ENCODE measurements at places on chromosomes 13 and 19.

DNA sequence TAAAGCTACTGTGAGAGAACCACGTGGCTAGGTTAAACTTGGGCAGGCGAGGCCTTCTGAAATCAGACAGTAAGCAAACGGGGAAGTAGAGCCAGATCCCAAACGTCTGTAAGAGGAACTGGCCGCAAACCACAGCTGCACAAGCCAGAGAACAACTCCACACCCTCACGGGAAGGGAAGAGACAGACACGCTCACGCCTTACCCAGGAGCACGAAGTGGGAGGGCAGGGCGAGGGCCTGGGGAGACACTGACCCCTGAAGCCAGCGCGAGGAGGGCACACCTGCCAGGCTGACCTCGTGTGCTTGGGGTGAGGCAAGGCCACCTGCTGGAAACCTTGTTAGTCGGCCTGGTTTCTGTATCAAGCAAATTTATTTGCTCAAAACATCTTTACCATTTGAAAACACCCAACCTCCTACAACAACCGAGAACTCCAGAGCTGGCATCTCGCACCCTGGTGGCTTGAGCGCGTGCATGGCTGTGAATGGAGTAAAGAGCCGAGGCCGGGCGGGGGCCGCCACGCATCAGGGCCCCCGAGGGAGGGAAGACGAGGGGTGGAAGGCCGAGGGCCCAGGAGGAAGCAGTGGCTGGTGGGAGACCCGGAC lies 7.3 kb downstream of the POLR2E start:
- DNase-seq, result no peak

- DNase-seq, result no peak
These were observed 34.9 kb upstream of the FXYD3 start for GRCh38 chr19:35080613-35081170.

DNA sequence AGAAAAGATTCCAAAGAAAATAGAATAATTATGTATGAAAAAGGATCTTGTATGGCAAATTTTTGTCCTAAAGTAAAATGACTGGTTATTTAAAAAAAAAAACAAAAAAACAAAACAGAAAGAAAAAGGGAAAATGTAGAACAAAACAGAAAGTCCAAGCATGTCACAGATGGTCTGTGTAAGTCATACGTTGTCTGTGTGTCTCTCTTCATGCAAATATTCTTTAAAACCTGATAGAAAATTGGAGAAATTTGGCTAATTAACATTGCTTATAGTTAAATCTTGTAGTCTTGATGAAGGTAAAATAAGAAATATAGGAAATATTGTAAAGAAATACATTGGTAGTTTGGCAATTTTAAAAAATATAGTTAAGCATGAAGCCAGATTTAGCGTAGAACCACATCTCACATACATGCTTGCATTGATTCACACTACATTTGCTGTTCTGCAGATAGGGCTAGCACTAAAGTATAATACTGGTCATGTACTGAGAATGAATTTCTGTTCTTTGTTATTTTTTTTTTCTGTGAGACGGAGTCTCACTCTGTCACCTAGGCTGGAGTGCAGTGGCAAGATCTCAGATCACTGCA lies 58.4 kb downstream of the SPRYD7 start:
- no peak for DNase-seq

- no peak for DNase-seq
These were observed 1192.2 kb downstream of the UQCRFS1 start for GRCh38 chr19:28020619-28021258.

GRCh38 chr13:85806553-85807175 lies 7.4 kb upstream of the SLITRK6 start:
- no peak for DNase-seq

- no peak for DNase-seq
These were observed 1.9 kb downstream of the ZNF628 start for GRCh38 chr19:55478364-55478763.

DNA sequence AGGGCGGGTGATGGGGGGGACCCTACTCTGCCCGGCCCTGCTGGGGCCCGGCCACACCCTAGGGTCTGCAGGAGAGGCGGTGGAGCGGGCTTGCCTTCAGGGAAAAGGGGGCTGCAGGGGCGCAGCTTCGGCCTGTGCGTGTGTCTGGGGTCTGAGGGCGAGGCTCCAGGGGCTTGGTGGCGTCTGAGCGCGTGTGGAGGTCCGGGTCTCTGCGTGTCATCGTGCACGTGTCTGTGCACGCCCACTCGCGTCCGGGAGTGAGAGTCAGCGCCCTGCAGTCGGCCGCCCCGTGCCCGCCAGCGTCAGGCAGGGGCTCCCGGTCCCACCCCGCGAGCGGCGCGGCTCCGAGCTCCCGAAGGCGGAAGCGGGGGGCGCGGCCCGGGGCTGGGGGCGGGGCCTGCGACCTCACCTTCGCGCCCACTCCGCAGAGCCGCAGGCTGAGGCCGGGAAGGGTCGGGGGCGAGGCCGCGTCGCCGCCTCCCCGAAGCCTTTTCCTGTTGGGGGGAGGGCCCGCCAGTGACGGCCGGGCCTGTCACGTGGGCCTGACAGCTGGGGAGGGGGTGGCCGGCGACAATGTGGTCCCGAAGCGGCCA lies at the start of gene ARHGAP45:
ARHGAP45 (plus strand) TSS at position 420 of the 593 bp plus-strand sequence. CDS start 239 bp downstream, outside the sequence.
- no peak for DNase-seq

DNA sequence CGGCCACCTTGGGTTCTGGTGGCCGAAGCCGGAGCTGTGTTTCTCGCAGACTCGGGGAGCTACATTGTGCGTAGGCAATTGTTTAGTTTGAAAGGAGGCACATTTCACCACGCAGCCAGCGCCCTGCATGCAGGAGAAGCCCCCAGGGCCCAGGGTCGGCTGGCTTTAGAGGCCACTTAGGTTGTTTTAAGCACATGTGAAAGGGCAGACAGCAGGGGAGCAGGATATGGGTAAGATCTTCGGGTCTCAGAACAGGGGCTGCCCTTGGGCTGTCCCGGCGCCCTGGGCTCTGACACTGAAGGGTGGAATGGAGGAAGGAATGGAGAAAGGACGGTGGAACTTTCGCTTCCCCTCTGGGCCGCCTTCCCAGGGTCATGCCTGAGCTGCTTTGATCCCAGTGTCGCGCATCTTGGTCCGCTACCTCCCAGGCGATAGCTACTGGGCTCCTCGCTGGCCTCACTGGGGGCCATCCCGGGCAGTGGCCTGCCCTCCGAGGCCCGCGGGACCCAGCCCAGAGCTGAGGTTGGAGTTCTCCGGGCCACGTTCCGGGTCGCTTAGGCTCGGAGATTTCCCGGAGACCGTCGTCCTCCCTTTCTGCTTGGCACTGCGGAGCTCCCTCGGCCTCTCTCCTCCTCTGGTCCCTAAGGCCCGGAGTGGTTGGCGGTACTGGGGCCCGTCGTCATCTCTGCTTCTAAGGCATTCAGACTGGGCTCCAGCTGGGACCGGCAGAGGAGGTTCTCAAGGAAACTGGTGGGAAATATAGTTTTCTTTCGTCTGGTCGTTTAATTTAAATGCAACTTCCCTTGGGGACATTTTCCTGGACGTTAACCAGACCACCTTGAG lies 4.3 kb upstream of the POU4F1 start:
- DNase-seq, result no peak

DNA sequence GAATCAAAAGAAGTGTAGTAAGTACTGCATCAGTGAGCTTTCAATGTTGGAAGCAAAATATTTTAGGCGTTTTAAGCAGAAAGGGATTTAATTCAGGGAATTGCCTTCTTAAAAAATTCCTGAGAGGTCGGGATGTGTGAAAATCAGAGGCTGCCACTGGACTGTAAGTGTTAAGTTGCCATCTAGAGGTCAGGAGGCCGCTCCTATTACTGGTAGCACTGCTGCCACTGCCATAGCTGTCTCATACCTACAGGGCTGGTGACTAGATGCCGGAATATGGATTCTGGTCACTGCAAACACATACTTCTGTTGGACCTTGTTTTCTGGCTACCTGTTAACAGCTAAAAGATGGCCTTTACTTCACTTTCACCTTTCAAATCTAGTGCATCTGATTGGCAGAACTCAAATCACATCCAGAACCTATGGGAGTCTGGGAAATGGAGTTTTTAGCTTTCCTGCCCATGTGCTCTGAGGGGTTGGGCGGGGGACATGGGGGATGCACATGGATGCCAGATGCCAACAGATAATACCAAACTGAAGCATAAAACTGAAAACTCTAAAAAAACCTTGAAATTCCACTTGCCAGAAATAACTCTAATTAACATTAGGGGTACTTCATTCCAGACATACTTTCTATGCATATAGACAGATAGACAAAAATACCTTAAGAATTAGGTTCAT lies 29.8 kb downstream of the DGKH start:
- DNase-seq, result no peak

GRCh38 chr19:41445575-41445974 lies 2.6 kb downstream of the ERICH4 start:
- DNase-seq, result no peak

GRCh38 chr13:106709522-106709921 lies 141.6 kb upstream of the ARGLU1 start:
- DNase-seq, result no peak

DNA sequence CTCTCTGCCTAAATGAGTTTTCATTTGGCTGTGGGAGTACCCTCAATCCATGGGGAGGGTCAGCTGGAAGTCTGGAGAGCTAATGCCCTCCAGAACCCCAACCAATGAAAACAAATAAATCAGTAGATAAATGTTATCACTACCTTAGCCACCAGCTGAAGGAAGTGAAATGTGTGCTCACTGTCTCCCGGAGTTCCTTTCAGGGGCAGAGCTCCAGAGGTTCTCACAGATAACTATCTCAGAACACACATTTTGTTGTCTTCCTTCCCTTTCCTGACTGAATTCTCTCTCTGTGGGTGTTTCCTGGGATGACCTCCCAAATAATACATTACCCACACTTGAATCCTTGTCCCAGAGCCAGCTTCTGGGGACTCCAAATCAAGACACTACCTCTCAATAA lies 779.6 kb downstream of the DIAPH3 start:
- no peak for DNase-seq

DNA sequence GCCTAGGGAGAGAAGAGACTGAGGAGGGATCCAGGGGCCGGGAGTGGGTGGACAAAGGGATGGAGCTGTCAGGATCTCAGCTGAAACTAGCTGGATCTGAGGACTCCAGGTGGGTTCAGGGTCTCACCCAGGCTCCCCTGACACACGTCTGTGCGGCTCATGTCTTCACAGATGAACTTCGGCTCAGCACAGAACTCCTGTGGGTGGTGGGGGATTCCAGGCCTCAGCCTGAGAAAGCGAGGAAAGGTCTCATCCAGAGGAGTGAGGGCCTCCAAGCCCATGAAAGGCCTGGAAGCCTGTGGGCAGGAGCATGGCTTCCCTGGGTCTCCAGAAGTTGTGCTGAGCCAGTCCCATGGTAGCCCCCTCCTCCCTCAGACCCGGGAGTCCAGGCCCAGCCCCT lies 1.4 kb downstream of the CAPN12 start:
- DNase-seq, result peak; percentile 10

GRCh38 chr19:30649934-30650614 lies 277.9 kb downstream of the ZNF536 start:
- peak; percentile 70 for DNase-seq

DNA sequence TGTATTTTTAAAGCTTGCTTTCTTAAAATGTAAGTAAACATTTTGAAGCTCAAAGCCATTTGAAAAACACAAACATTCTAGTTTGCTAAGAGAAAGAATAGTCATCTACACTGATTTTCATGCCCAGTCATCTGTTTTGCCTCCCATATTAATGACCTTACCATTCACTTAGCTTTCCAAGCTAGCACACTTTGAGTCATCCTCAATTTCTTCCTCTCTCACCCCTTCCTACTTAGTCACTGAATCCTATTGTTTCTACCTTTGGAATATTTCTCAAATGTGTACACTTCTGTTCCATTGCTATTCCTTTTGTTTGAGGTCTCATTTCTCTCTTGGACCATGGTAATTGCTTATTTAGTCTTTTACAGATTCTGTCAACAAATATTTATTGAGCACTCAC lies 7.3 kb upstream of the HS6ST3 start:
- no peak for DNase-seq

- no peak for DNase-seq
These were observed 28.9 kb upstream of the CYSLTR2 start for GRCh38 chr13:48624858-48625257.

GRCh38 chr13:44620057-44620456 lies 43.9 kb upstream of the TSC22D1 start:
- DNase-seq, result no peak

- DNase-seq, result no peak
These were observed 107.8 kb downstream of the EDNRB start for GRCh38 chr13:77810878-77811277.

DNA sequence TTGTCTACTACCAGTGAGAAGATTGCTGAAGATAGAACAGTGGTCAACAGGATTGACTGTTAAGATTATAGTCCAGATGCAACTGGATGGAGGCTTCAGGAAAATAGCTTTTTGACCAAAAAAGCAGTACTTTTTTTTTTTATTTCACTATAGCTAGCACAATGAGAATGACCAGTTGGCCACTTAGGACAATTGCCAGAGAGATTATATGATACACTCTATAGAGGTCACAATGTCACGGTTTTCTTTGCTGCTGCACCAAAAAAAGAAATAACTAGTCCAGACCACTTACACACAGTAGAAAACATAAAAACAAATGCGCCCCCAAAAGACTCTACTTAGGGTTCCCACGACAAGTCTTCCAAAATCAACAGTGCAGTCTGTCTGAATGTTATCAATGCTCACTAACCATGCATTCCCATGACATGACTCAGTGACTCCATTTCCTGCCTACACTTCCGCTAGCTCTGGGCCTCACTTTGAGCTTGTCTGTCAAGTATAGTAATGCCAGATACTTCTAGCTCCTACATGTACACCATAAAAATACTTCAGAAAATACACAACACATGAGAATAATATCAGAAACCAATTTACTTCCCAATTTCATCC lies 209.1 kb upstream of the STARD13 start:
- no peak for DNase-seq

DNA sequence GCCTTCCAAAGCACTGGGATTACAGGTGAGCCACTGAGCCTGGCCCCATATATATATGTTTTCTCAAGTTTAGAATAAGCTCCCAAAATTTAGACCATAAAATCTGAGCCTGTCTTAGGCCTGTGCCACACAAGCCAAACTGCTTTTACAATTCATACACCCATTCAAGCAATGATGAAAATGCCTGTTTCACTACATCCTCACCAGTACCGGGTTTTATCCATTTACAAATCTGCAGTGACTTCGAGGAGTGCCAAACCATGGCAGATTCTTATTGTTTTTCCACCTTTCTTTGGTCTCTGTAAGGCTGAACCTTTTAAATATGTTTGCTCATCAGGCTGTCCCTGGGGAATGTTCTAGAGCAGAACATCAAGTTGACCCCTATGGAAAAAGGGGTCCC lies 9.6 kb upstream of the NFIC start:
- DNase-seq, result no peak

GRCh38 chr13:53238261-53238660 lies 209.6 kb downstream of the OLFM4 start:
- DNase-seq, result no peak

DNA sequence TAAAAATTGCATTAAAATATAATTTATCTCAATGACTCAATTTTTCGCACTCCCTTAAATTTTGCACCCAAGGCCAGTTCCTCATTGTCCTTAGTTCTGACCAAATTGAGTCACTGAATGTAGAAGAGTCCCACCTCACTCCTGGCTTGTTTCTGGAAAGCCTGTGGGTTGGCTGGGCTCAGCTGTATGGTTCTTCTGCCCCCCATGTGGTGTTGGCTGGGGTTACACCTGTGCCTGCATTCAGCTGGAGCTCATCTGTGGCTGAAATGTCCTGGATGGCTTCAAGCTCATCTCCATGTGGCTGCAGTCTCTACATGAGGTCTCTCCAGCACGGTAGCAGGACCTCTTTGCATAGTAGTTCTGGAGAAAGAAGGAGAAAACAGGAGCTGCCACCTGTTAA lies 7.2 kb upstream of the IRGC start:
- no peak for DNase-seq

GRCh38 chr13:96966415-96967102 lies 27.7 kb downstream of the OXGR1 start:
- no peak for DNase-seq

- DNase-seq, result no peak
These were observed 260.9 kb downstream of the MTUS2 start for GRCh38 chr13:29081036-29081435.

GRCh38 chr19:57566396-57567265 lies 7.0 kb upstream of the ZNF550 start:
- DNase-seq, result no peak

Measured in right hindlimb (tissue), 1 donor.